ENCODE measurements at places on chromosomes 7 and 10.

DNA sequence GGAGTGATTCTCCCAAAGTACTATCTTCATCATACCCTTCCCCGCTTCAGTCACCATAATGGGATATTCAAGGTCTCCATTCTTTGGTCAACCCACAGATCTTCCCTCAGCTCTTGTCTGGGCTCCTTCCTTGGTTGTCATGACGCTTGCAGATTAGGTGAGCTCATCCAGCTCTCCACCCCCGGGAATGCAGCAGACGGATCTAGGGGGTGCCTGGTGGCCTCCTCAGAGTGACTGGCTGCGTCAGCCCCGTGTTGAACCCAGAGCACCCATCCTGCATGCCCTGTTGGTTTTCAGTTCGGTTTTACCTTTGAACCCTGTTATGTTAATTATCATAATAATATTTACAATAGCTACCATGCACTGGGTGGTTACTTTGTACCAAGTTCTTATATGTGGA is 6.4 kb downstream of the NEURL1 start:
- no peak for DNase-seq

- DNase-seq = no peak
These were observed 6.3 kb downstream of the ALDH18A1 start for GRCh38 chr10:95650232-95650631.

DNA sequence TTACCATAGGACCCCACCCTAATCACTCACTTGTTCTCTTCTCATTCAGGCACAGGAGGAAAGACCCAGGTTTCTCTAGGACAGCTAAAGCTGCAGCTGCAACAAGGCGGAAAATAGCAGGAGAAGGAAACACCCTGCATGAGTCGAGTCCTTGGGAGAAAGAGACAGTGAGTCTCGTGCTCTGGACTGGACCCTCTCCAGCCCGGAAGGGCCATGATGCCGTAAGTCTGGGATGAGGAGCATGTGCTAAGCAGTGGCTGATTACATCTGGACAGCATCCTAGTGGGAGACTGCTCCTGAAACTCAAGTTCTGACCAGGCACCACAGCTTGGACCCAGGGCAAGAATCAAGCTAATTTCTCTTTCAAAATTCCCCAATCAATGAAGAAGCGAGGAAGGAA is 39.4 kb downstream of the FBXW4 start:
- no peak for DNase-seq

DNA sequence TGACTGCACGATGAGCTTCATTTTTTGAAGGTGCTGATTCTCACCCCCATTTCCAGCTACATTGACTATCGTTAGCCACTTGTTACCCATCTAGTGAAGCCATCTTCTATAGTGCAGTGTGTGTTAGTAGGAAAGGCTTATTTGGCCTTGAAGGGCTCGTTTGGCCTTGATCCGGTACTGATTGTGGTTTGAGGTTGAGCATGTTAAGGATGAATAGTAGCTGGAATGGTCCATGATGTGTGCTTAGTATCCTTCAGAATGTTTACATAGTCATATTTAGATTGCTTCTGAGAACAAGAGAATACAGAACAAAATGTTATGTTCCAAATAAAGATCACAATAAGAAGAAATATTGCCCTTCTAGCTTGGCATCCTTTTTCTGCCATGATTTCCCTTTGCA is 591.5 kb downstream of the AUTS2 start:
- DNase-seq = no peak

GRCh38 chr7:3151784-3152183 is 108.1 kb upstream of the CARD11 start:
- no peak for DNase-seq

GRCh38 chr7:78499971-78500370 is 701.4 kb downstream of the PHTF2 start:
- no peak for DNase-seq

GRCh38 chr7:154451480-154452457 is 399.6 kb downstream of the DPP6 start:
- DNase-seq = no peak

- DNase-seq = no peak
These were observed 3.5 kb upstream of the ARL4A start for GRCh38 chr7:12683678-12684585.

- no peak for DNase-seq
These were observed 799 bp downstream of the INTS1 start for GRCh38 chr7:1503390-1503789.

DNA sequence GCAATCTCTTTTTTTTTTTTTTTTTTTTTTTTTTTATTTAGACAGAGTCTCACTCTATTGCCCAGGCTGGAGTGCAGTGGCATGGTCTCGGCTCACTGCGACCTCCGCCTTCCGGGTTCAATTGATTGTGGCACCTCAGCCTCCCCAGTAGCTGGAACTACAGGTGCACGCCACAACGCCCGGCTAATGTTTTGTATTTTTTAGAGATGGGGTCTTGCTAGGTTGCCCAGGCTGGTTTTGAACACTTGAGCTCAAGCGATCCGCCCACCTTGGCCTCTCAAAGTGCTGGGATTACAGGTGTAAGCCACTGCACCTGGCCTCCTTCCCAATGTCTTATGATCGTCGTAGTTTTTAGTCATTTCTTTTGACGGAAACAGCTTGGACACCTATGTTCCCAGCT is 6.6 kb upstream of the ZNF853 start:
- no peak for DNase-seq

GRCh38 chr10:119466655-119467054 is 75.9 kb downstream of the RGS10 start:
- DNase-seq = no peak

GRCh38 chr10:5600908-5601307 is 65.5 kb downstream of the ASB13 start:
- no peak for DNase-seq

GRCh38 chr7:8084836-8085235 is 116.2 kb downstream of the GLCCI1 start:
- DNase-seq = no peak

DNA sequence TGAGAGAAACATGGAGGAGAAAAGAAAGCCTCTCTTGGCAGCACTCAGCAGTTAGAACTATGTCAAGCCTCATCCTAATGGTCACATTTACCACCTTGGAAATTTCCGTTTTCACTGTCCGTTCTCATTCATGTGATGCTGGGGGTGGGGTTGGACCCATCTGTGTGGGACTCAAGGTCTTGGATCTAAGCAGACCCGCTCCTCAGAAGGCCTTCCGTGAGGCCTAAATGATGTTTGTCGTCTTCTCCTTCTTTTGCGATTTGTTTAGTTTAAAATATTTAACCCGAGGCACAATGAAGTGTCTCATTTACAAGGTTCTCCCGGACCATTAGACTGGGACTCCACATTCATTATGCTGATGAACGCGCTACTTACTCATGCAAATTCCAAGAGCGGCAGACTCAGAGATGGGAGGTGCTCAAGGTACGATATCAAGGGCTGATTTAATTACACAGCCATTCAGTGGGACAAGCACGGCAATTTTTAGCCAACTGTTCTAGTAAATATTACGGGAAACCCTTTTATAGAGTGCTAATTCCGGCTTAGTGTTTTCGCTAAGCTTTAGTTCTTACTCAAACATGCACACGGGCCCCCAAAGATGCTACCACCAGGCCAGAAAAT is 109.1 kb upstream of the EFCAB10 start:
- DNase-seq = no peak

DNA sequence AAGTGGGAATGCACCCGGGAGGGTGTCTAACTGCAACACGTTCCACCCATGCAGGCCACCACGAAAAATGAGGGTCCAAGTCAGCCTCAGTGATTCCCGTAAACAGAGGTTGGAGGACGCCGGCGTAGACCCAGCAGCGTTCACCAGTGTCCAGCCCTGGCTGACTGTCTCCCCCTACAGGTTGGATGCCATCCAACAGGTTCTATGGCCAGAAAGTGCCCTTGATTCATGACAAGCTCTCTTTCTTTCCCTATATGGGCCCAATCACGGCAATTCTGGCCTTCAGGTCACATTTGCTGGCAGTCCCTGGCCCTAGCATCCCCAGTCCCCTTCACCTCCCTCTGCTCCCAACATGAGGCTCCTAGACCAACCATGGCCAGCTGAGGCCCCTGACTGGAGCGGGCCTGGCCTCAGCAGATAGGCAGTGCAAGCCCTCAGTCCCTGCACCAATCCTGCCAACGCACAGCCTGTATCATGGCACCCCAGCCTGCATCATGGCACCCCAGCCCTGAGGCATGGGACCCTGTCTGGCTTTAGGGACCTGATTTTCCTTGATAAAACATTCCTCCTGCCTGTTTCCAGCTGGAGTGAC is 227.4 kb downstream of the GRID1 start:
- DNase-seq = peak; percentile 26
